Activated T-helper 17 cell treated with anti-CD3 and anti-CD28 coated beads, Interleukin-2, amount 50 U/mL, for 72 hours (primary cell): ENCODE measurements at places on chromosomes 6 and 20.

DNA sequence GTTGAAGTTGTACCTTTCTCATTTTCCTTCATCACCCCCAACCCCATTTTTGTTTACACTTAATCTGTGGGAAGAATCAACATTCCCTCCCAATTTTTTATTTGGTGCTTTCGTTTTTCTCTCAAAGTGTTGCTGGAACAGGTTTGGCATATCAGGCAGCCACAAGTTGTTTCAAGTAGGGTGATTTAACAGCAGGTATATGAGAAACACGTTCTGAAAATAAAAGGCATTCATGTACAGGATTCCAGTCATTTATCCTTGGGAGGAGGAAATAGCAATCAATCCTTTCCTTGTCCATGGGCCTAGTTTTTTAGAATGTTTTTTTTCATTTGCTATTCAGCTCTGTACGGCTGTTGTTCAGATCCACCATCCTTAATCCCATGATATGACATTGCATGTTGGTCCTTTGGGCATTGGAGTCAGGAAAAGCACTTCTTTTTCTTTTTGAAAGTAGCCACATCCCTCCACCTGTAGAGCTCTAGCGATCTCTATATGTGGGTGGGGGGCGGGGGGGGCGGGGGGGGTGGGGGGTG lies 120.2 kb downstream of the JARID2 start:
- no peak for ATAC-seq

- ATAC-seq: no peak
Observed at GRCh38 chr20:34004790-34005457, 11.2 kb downstream of the RALY start.

GRCh38 chr20:25076731-25077609 lies 5.0 kb downstream of the VSX1 start:
- ATAC-seq: peak; percentile 43

DNA sequence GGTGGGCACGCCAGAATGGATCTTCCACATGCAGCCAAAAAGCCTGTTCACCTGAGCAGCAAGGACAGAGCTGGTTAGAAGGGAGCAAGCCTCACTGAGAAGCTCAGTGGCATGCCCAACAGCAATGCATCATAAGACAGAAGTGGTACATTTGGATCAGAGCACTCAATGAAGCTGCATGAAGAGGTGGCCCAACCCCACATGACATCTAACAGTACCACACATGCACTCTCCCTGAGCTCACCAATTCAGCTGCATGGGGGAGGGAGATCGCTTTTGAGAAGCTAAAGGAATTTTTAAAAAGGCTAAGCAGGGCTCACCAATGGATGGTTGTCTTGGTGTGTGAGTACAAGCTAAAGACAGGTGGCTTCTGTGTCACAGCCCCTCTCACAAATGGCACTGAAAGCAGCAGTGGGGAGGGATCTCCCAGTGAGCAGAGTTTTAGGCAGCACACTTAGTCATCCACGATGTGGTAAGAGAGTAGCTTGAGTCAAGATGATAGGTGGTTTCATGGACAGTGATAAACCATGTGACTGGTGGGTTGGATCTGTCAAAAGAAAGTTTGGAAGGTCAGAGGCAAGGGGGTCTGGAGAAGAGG lies 166.6 kb upstream of the TAB2 start:
- peak; percentile 78 for ATAC-seq

GRCh38 chr6:116667623-116668022 lies 943 bp downstream of the ZUP1 start:
- ATAC-seq: no peak

GRCh38 chr6:87784051-87784450 lies 82.0 kb upstream of the AKIRIN2 start:
- ATAC-seq: no peak

DNA sequence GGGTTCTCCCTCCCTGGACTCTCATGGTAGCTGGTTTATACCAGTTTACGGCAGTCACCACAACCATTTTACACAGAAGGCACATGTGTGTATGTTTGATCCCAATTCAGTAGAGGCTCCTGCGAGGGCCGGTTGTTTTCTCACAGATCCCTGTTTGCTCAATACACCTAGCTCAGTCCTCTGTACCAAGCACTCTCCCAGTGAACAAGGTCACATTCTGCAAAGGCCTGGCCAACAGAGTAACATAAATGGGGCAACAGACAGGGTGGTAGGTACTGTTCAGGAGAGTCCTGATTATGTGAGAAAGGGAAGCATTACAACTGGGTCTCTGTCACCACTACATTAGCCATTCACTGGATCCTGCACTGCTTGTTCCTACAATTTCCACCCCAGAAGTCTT lies 84.4 kb downstream of the ELOVL5 start:
- ATAC-seq: no peak

DNA sequence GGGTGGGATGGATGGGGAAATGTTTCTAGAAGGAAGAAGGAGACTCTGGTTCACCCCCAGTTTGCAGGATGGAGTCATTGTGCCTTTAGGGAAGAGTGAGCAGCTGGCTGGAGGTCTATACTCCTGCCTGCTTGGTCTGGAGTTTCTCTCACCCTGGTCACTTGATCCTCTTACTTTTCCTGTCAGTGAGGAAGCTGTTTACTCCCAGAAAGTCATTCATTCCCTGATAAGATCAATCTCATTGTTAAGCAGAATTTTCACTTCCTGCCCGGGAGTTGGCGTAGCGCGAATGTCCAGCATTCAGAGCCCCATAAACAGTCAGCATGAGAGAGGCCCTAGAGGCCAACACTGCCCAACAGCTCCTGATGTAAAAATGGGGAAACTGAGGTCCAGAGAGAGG lies 70.4 kb upstream of the SIRPA start:
- ATAC-seq: no peak

DNA sequence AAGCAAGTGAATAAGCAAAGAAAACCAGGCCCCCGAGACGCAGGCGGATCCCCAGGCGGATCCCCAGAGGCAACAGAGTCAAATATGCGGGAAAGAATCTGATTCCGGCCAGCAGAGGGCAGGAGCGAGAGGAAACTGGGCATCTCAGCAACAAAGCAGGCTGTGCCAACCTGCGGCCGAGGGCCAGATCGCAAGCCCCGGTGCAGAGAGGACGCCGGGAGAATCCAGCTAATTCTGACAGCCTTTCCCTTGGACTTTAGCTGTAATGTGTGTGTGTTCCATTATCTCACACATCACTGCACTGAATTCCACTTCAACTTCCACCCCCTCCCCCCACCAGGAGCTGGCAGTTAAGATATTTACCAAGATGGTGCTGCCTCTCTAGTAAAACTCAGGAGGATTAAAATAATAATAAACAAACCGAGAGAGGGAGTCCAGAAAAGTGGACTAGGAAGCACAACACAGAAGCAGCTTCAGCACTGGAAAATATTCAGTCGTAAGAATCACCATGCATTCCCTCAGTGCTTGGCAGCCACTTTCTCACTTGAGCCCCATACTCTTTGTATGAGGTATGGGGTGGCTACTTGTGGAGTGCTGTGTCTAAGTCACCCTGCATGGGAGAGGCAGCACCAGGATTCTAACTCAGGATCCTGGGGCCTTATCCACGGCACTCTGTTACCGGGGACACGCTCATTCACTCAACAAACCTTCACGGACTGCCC lies 66.2 kb upstream of the SNX9 start:
- ATAC-seq: peak; percentile 11

- ATAC-seq: no peak
Observed at GRCh38 chr20:38198238-38198861, 33.3 kb upstream of the TGM2 start.

DNA sequence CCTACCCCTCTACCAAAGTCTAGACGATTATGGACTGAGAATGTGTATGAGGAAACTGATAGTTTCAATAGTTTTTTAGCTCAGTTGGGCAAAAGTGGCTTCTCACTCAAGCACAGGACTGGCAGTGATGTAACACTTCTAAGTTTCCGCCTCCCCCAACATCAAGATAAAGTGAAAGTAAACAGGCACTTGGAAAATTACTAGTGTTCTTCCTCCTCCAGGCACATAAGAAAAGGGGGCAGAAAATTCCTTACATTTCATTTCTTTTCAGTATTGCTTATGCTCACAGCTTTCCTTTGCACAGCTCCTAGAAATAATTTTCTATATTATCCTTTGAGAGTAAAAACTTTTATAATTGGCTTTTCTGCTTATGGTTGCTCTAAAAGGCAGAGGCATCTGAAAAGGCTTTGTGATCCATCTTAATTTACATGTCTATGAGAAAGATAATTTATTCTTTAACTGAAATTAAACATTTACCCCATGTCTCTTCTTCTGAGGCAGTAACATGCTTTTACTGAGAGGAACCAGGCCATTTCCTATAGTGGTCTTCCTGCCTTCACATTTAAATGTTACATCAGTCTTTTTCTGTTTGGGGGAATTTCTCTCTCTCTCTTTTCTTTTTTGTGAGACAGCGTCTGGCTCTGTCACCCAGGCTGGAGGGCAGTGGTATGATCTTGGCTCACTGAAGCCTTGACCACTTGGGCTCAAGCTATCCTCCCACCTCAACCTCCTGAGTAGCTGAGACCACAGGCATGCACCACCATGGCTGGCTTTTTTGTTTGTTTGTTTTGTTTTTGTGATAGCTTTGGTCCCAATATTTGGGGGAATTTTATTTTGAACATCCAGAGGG lies 65.0 kb upstream of the EEF1A1 start:
- ATAC-seq: peak; percentile 72

DNA sequence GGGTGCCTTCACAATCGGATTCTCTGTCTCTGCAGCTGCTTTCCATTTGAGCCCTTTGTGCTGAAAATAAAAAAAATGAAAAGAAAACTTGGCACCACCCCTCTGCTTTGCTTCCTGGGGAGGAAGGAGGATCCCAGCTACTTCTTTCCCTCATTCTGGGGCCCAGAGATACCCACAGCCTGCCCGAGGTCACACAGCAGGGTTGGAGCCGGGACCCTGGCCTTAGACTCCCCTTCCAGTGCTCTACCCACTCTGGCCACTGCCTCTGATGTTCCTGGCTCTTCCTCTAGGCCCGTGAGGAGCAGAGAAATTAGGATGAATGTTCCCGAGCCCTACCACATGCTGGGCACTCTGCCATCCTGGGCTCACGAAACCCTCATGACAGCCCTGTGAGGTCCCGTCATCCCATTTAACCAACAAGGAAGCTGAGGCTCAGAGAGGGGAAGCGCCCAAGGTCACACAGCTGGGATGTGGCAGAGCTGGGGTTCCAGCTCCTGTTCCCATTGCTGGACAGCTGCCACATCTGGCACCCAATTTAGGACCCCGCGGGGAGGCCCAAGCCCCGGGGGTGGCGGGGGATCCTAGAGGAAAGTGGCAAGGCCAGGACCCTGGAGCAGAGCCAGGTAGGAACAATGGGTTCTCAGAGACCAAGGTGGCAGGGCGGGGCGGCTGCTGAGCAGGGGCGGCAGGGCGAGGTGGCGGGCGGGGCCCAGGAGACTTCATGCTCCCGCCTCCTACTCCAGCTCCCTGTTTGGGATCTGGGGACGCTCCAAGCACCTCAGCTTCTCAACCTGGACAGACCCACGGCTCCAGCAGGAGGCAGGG lies 76.6 kb downstream of the CEBPB start:
- no peak for ATAC-seq

GRCh38 chr6:83071023-83071422 lies 3.6 kb downstream of the DOP1A start:
- ATAC-seq: no peak

- no peak for ATAC-seq
Observed at GRCh38 chr6:20086992-20087391, 125.3 kb downstream of the MBOAT1 start.

- ATAC-seq: no peak
Observed at GRCh38 chr6:80623066-80623815, 516.8 kb downstream of the BCKDHB start.

- no peak for ATAC-seq
Observed at GRCh38 chr20:36349384-36350170, 43.4 kb downstream of the DLGAP4 start.

DNA sequence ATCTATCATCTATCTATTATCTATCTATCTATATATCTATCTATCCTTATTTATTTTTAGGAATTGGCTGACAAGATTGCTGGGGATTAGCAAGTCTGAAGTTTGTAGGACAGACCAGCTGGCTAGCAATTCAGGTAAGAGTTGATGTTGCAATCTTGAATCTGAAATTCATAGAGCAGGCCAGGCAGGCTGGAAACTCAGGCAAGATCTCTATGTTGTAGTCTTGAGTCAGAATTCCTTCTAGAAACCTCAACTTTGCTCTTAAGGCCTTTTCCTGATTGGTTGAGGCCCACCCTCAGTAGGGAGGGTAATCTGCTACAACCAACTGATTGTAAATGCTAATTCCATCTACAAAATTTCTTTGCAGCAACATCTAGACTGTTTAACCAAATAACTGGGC lies 19.2 kb downstream of the MAPK13 start:
- no peak for ATAC-seq

GRCh38 chr6:16320533-16321340 lies 82.3 kb downstream of the GMPR start:
- no peak for ATAC-seq

DNA sequence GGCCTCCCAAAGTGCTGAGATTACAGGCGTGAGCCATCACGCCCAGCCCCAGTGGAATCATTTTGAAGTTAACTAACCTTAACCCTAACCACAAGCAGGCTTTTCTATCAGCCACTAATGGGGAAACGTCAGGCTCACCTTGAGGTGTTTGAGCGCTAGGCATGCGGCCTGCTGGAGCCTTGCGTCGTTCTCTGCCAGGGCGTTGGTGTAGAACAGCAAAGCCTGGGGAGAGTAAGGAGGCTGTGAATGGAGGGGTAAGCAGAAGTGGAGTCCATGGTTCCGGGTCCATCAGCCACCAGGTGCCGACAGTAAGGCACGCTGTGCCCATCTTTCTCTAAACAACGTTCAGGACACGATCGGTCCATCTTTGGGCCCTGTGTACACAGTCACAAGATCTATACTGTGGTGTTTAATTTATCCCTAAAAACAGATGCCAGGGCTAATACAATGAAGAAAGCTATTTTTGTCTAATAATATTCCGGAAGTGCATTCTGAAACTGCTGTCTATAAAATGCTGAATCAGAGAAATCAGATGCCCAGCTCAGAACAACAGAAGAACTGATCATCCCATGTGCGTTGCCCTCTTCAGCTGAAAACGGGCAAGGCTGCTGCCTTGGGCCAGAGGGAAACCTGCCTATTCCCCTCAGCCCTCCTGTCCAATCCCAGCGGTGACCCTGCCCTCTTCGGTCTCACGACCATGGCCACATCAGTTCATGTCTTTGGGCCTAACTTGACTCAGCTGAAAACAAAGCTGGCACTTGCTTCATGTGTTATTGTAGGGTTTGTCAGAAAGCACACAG lies 79.6 kb downstream of the PTPN1 start:
- ATAC-seq: no peak

GRCh38 chr20:22232923-22233322 lies 351.4 kb downstream of the FOXA2 start:
- no peak for ATAC-seq

DNA sequence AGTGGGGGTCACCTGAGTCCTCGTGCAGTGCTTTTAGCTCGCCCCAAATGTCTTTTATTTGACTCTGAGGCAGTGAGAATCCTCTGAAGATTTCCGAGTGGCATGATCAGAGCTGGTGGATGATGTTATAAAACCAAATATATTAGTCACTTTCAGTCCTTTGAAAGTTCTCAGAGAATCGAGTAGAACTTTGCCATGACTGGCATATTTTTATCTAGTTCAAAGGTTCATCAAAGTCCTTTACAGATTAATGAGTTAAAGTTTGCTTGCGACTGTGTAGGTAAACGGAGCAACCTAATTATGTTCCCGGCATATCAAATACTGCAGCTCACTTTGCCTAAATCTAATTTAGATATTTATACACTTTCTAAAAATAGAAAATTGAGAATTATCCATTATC lies 498.5 kb upstream of the NOX3 start:
- no peak for ATAC-seq
